GM23338 (cell line): ENCODE measurements at places on chromosomes 2 and 18. TPM values are rescaled to one million over a fixed set of nuclear protein-coding genes. Genes with fewer than 3 reads are reported as not detected.

- no peak overlapping the region for H3K4me3 ChIP-seq
- H3K27me3 ChIP-seq: no peaks in the 10 kb centered on the region
- H3K4me1 ChIP-seq: peaks cover 9% of the 10 kb centered on the region
- no peak for DNase-seq
- no peak overlapping the region for H3K27ac ChIP-seq
Measured at GRCh38 chr2:313991-314390, 26.1 kb upstream of the ALKAL2 start.

GRCh38 chr2:230879271-230879882, 14.6 kb downstream of the ITM2C start:
- 0 out of 2 replicates have a peak overlapping the region, but pooled peaks have one; percentile 19 for H3K27ac ChIP-seq
- no peak for DNase-seq

The SLC9A4 gene
- not detected in 2 replicates for total RNA-seq

GRCh38 chr2:65999103-65999502, 435.8 kb upstream of the MEIS1 start:
- no peaks in the 10 kb centered on the region for H3K36me3 ChIP-seq
- no peaks in the 10 kb centered on the region for H3K4me1 ChIP-seq
- no peak for DNase-seq
- no peak overlapping the region for H3K4me3 ChIP-seq

GRCh38 chr2:134131681-134132489, 122.0 kb upstream of the MGAT5 start:
- H3K36me3 ChIP-seq: no peaks in the 10 kb centered on the region
- H3K4me1 ChIP-seq: peaks cover 28% of the 10 kb centered on the region
- no peak overlapping the region for H3K27ac ChIP-seq
- no peak for DNase-seq
- no peak overlapping the region for H3K4me3 ChIP-seq

The MYL12B gene
- total RNA-seq: 152 and 165 TPM in 2 replicates

DNA sequence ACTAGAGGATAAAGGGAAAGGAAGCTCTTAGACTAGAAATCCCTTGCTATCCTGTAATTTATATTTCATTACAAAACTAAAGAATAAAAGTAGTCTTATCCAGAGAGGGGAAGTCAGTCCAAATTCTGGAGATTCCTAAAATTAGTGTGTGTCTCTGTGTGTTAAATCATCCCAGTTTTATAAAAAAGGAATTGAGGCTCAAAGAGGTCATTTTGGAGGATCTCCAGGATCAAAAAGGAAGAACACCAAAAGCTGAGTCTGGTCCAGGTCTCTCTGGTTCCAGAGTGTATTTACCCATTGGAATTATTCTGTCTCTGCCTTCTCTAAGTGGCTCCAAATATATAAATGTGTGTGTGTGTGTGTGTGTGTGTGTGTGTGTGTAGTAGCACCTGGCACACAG, 166.7 kb downstream of the NRXN1 start:
- H3K36me3 ChIP-seq: no peaks in the 10 kb centered on the region
- no peak overlapping the region for H3K27ac ChIP-seq
- no peak overlapping the region for H3K4me3 ChIP-seq
- H3K27me3 ChIP-seq: no peaks in the 10 kb centered on the region
- DNase-seq: no peak

- H3K27ac ChIP-seq: no peak overlapping the region
- H3K4me3 ChIP-seq: no peak overlapping the region
- no peaks in the 10 kb centered on the region for H3K36me3 ChIP-seq
Measured at GRCh38 chr2:15730545-15731212, 139.0 kb downstream of the DDX1 start.

GRCh38 chr2:137566387-137566786, 397.9 kb upstream of the HNMT start:
- H3K27ac ChIP-seq: no peak overlapping the region
- H3K36me3 ChIP-seq: no peaks in the 10 kb centered on the region
- no peak for DNase-seq
- no peak overlapping the region for H3K4me3 ChIP-seq
- no peaks in the 10 kb centered on the region for H3K4me1 ChIP-seq
- no peaks in the 10 kb centered on the region for H3K27me3 ChIP-seq

The UCN gene
- 0.59 TPM in 1 of 2 replicates, not detected in the other for total RNA-seq

- no peak overlapping the region for H3K4me3 ChIP-seq
- no peaks in the 10 kb centered on the region for H3K27me3 ChIP-seq
- no peak for DNase-seq
- H3K36me3 ChIP-seq: no peaks in the 10 kb centered on the region
Measured at GRCh38 chr18:36058674-36059073, 8.7 kb downstream of the RPRD1A start.

GRCh38 chr18:11154368-11154989, 5.1 kb upstream of the PIEZO2 start:
- no peaks in the 10 kb centered on the region for H3K36me3 ChIP-seq
- H3K27me3 ChIP-seq: peaks cover 16% of the 10 kb centered on the region
- peaks cover 16% of the 10 kb centered on the region for H3K4me1 ChIP-seq
- no peak overlapping the region for H3K27ac ChIP-seq

- H3K4me1 ChIP-seq: peaks cover 41% of the 10 kb centered on the region
- DNase-seq: peak; percentile 56
- no peaks in the 10 kb centered on the region for H3K27me3 ChIP-seq
- no peaks in the 10 kb centered on the region for H3K36me3 ChIP-seq
- peak overlapping the region; percentile 7; the same call in 1 of the 2 replicates for H3K4me3 ChIP-seq
Measured at GRCh38 chr2:66699793-66700676, 265.1 kb downstream of the MEIS1 start.

DNA sequence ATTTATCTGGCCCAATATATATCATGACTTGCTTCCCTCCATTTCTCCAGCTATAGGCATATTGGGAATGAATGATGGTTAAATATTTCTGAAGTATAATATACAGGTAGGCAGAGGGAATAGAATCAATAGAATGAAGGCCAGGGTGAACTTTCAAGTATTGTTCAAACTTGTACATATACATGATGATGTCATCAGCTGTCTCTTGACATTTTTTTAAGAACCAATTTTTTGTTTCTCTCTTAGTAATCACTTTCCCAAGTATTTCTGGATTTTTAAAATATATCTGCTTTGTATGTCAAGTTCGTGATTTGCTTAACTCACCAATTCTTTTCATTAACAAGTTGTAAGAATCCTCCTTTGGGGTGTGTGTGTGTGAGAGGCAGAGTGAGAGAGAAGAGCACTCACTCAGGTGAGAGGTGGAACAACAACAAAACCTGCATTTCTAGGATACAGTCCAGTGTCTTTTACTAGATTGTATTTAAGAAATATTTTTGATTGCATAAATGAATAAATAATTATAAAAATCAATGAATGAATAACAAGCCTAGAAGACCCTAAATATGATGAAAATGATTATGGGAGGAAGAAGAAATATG, 1239.1 kb downstream of the LRP1B start:
- peak; percentile 44 for DNase-seq
- H3K4me1 ChIP-seq: peaks cover 20% of the 10 kb centered on the region
- no peak overlapping the region for H3K27ac ChIP-seq
- H3K4me3 ChIP-seq: no peak overlapping the region
- no peaks in the 10 kb centered on the region for H3K27me3 ChIP-seq
- H3K36me3 ChIP-seq: no peaks in the 10 kb centered on the region

The SMAD4 gene
- 103 and 123 TPM in 2 replicates for total RNA-seq

DNA sequence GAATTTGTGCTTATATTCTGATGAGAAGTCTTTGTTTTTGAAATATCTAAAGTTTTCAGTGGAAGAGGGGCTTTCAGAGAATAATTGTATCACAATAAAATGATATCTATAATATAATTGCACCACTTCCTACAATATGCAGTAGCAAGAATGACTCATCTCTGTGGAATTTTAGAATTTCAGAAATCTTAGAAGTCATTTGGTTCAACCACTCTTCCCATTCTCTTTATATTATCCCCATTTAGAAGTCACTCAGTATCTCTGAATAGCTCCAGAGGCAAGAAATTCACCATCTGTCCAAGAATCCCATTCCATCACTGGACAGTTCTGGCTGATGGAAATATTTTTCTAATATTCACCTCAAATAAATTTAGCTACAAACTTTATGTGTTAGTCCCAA, 59.3 kb upstream of the CCDC68 start:
- no peaks in the 10 kb centered on the region for H3K36me3 ChIP-seq
- DNase-seq: peak; percentile 27
- H3K4me3 ChIP-seq: no peak overlapping the region
- H3K27me3 ChIP-seq: no peaks in the 10 kb centered on the region
- 0 out of 2 replicates have a peak, but pooled peaks cover 4% of the 10 kb centered on the region for H3K4me1 ChIP-seq

GRCh38 chr2:109529532-109530449, 84.0 kb downstream of the SEPTIN10 start:
- no peaks in the 10 kb centered on the region for H3K27me3 ChIP-seq
- no peaks in the 10 kb centered on the region for H3K36me3 ChIP-seq
- H3K4me3 ChIP-seq: no peak overlapping the region
- DNase-seq: no peak
- H3K27ac ChIP-seq: no peak overlapping the region

GRCh38 chr2:189577121-189577520, 3.5 kb downstream of the SLC40A1 start:
- DNase-seq: no peak
- H3K36me3 ChIP-seq: no peaks in the 10 kb centered on the region
- no peak overlapping the region for H3K27ac ChIP-seq

DNA sequence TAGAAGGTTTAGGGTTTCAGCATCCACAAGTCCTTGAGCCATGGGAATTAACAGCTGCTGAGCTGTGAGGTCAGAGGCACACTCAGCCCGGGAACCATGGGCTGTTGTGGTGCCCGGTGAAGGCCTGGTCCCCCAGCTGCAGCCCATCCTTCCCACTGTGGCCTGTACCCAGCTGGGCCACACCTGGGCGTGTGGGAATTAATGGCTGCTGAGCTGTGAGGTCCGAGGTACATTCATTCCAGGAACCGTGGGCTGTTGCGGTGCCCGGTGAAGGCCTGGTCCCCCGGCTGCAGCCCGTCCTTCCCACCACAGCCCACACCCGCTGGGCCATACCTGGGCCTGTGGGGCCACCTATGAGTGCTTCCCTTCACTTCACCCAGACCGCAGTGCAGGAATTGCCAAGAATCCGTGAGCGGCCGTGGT, 25.2 kb downstream of the TMEM18 start:
- no peaks in the 10 kb centered on the region for H3K27me3 ChIP-seq
- H3K27ac ChIP-seq: no peak overlapping the region
- H3K4me3 ChIP-seq: no peak overlapping the region
- no peaks in the 10 kb centered on the region for H3K4me1 ChIP-seq
- no peaks in the 10 kb centered on the region for H3K36me3 ChIP-seq

The PPP1R1C gene
- total RNA-seq: 3.5 and 5.7 TPM in 2 replicates

- H3K27me3 ChIP-seq: no peaks in the 10 kb centered on the region
- no peaks in the 10 kb centered on the region for H3K4me1 ChIP-seq
- no peak for DNase-seq
- no peaks in the 10 kb centered on the region for H3K36me3 ChIP-seq
Measured at GRCh38 chr2:168003876-168004275, 243.5 kb downstream of the STK39 start.

GRCh38 chr2:218360453-218360852, 3.8 kb downstream of the CATIP start:
- H3K27me3 ChIP-seq: no peaks in the 10 kb centered on the region
- H3K4me1 ChIP-seq: no peaks in the 10 kb centered on the region
- H3K36me3 ChIP-seq: no peaks in the 10 kb centered on the region
- H3K4me3 ChIP-seq: no peak overlapping the region
- DNase-seq: no peak

GRCh38 chr18:64097497-64097896, 51.4 kb downstream of the LINC00305 start:
- H3K27ac ChIP-seq: no peak overlapping the region
- H3K4me1 ChIP-seq: no peaks in the 10 kb centered on the region
- H3K27me3 ChIP-seq: no peaks in the 10 kb centered on the region
- no peak for DNase-seq
- H3K36me3 ChIP-seq: no peaks in the 10 kb centered on the region

DNA sequence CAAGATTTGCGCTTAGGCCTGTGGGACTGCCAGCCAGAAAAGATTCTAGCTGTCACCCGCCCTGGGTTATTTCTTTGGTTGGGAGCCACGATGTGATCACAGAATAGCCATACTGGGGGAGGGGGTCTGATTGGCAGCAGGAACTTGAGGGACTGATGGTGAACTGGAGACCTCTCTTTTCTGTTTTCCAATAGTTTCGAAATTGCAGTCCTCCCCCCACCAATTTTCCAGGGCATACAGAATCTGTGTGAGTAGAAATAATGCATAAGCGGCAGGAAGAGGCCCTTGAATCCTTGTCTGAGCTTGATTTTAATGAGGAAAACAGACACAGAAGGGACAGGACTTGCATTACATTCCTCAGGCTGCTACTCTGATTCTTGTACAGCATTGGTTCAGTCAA, 2.2 kb upstream of the POLR2D start:
- DNase-seq: peak; percentile 26
- peaks cover 10% of the 10 kb centered on the region for H3K36me3 ChIP-seq
- H3K4me3 ChIP-seq: peak overlapping the region; percentile 28
- H3K27ac ChIP-seq: no peak overlapping the region
- peaks cover 20% of the 10 kb centered on the region for H3K4me1 ChIP-seq
- no peaks in the 10 kb centered on the region for H3K27me3 ChIP-seq

The EDAR gene
- not detected in 2 replicates for total RNA-seq

GRCh38 chr2:118197011-118197675, 108.9 kb downstream of the INSIG2 start:
- H3K27ac ChIP-seq: no peak overlapping the region
- DNase-seq: peak; percentile 61
- H3K4me3 ChIP-seq: no peak overlapping the region
- no peaks in the 10 kb centered on the region for H3K27me3 ChIP-seq
- H3K4me1 ChIP-seq: no peaks in the 10 kb centered on the region

DNA sequence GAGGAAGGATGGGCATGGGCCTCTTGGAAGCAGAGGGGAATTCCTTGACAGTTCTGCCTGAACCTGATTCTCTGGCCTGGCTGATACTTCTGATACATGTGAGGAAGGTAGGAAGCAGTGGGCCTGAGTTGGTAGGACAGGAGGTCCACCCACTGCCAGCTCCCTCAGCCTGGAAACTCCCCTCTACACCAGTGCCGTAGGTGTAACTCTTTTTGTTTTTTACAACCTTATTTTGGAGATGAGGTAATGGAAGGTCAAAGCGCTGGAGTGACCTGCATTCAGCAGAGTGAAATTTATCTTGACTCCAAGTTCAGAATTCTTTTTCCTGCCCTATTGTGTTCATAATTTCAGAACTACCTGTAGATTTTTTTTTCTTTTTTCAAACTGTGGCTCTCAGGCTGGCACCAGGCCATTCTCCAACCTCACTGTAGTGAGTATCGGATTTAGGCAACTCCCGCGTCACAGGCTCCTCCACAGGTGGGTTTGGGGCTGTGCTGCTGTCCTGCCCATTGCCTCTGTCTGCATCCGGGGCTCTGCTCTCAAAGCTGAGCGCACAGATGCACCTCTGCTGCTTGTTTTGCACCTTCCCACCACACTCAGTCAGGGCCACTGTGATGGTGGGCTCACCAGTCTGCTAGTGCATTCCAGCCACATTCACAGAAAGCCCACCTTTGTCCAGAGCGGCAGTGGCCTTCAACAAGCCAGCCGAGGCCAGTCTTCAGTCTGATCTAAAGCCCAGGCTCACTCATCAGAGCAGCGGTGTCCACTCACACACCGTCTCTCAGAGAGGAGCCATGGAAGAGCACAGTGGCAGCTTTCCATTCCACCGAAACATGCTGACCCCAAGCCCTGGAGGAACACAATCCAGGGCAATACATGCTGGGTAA, 87.2 kb downstream of the UXS1 start:
- H3K36me3 ChIP-seq: no peaks in the 10 kb centered on the region; the same call in 1 of the 2 replicates
- no peaks in the 10 kb centered on the region for H3K4me1 ChIP-seq
- H3K27ac ChIP-seq: no peak overlapping the region
